ENCODE measurements at places on chromosomes 2 and 18.
A peak's percentile ranks its signal among the peaks of the same experiment; 100 is the strongest.

- DNase-seq: no peak
Measured at GRCh38 chr2:190470256-190470826, 62.2 kb downstream of the MFSD6 start.

GRCh38 chr2:7226501-7226900 is 309.3 kb downstream of the RNF144A start:
- no peak for DNase-seq

- no peak for DNase-seq
Measured at GRCh38 chr2:227267410-227268115, 57.5 kb upstream of the MFF start.

- DNase-seq: no peak
Measured at GRCh38 chr2:69582582-69583176, 60.9 kb downstream of the AAK1 start.

- no peak for DNase-seq
Measured at GRCh38 chr2:83238111-83238510, 1221.0 kb downstream of the SUCLG1 start.

DNA sequence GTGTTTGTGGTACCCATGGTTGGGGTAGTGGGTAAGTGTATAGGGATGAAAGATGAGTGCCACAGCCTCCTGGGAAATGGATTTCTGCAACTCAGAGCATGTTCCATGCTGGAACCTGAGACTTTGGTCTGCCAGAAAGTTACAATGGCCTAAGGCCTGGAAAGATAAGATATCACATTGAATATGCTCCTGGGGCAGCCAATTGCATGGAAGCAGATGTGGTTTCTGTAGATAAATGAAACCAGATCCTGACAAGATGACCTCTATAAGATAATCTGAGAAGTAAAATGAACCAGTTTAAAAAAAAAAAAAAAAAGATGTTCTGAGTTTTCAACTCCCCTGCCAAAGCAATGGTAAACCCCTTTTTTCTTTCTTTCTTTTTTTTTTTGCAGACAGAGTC is 91.4 kb upstream of the NCK2 start:
- no peak for DNase-seq

GRCh38 chr2:212667751-212668316 is 129.2 kb upstream of the ERBB4 start:
- DNase-seq: no peak

GRCh38 chr2:100453853-100454252 is 16.4 kb upstream of the NMS start:
- DNase-seq: no peak

DNA sequence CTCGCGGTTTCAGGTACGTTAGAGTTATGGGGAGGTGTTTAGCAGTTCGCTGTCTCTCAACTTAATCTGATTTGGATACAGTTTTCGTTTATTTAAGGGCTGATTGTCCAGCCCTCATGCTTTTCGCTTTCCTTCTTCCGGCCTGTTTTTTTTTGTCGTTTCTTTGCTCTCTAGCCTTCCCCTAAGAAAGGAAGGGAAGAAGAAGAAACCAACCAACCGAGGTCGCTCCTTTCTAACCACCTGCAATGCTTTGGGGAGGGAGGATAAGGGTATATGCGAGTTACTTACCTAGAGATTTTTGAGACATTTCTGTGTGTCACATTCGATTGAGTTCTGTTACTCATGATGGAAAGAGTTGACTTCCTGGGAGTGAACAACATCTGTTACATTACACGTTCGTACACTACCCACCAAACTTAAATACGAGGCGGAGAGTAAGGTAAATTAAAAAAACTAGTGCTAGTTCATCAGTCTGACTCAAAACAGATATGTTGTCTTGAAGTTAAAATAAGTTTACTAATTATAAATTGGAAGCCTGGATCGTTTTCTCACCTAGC is 918 bp downstream of the EIF5B start:
- DNase-seq: peak; percentile 19

- no peak for DNase-seq
Measured at GRCh38 chr2:178204977-178205376, 10.7 kb downstream of the OSBPL6 start.

- DNase-seq: no peak
Measured at GRCh38 chr2:130380096-130380934, 24.5 kb downstream of the PTPN18 start.

GRCh38 chr2:197216361-197216979 is 94.1 kb downstream of the ANKRD44 start:
- no peak for DNase-seq

- DNase-seq: no peak
Measured at GRCh38 chr18:79924814-79925731, 26.4 kb downstream of the SLC66A2 start.

- DNase-seq: no peak
Measured at GRCh38 chr2:192379736-192380135, 185.0 kb upstream of the TMEFF2 start.

- DNase-seq: peak; percentile 66
Measured at GRCh38 chr2:202307690-202308089, 42.1 kb downstream of the NOP58 start.

- no peak for DNase-seq
Measured at GRCh38 chr2:151032741-151033191, 228.9 kb downstream of the RBM43 start.

DNA sequence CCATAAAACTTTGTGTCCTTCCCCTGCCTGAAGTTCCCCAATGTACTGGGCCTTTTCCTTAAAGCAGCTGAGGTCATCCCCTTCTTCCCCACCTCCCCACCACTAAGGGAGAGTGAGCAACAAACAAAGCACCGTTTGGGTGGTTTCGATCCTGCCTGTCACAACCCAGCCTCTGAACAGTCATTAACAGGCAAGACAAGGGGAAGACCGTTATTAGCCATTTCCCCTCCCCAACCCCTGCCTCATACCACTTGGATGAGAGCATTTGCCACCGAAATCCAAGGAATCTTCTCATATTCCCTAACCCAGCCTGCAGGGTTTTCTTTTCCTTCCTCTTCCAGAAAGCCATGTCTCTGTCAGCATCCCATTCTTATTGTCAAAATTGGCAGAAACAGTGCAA is 65.6 kb downstream of the STRADB start:
- no peak for DNase-seq

- DNase-seq: no peak
Measured at GRCh38 chr2:238528953-238529781, 102.4 kb downstream of the ASB1 start.

GRCh38 chr2:224302952-224303351 is 99.0 kb downstream of the FAM124B start:
- DNase-seq: no peak

- DNase-seq: no peak
Measured at GRCh38 chr2:132814651-132815050, 144.6 kb upstream of the LYPD1 start.

- DNase-seq: no peak
Measured at GRCh38 chr18:12032786-12033642, 51.7 kb downstream of the IMPA2 start.

DNA sequence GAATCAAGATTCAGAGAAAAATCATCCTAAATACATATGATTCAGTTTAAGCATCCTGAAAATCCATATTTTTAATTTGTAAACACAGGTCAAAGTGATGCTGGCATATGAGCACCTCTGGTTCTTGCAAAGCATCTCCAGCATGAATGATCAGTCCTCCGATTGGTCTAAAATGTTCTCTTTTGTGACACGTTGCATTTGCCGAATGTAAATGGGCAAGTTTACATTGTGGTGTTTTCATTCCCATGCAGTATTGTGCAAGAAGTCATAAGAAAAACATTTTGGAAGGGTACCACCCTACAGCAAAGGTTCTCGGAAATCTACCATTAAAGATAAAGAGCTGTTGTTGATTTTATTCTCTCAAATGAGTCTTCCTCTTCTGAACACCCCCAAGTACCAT is 108.0 kb upstream of the UNC80 start:
- DNase-seq: no peak

GRCh38 chr2:20089715-20090464 is 38.5 kb upstream of the LAPTM4A start:
- no peak for DNase-seq

GRCh38 chr18:37565977-37566478 is 430 bp upstream of the CELF4 start:
- peak; percentile 77 for DNase-seq

DNA sequence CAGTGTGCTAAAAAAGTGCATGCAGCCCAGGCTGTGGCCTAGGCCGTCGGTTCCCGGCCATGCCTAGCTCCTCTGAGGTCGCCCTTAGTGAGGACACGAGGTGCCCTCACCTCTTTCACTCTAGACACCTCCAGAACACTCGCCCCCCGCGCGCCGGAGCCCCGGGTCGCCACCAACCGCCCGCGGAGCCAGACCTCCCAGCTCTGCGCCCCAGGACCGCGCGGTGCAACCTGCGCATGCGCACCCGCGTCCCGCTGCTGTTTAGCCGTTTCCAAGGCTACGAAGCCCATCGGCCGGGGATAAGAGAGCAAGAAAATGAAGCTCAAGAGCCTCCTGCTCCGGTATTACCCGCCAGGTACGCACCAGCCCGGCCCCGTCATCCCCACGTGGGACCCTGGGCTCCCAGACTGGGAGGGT is at the start of gene DAW1:
Gene DAW1 (plus strand): TSS at position 257 of the 417 bp plus-strand sequence. CDS start 59 bp downstream, at position 316.
- DNase-seq: peak; percentile 95

DNA sequence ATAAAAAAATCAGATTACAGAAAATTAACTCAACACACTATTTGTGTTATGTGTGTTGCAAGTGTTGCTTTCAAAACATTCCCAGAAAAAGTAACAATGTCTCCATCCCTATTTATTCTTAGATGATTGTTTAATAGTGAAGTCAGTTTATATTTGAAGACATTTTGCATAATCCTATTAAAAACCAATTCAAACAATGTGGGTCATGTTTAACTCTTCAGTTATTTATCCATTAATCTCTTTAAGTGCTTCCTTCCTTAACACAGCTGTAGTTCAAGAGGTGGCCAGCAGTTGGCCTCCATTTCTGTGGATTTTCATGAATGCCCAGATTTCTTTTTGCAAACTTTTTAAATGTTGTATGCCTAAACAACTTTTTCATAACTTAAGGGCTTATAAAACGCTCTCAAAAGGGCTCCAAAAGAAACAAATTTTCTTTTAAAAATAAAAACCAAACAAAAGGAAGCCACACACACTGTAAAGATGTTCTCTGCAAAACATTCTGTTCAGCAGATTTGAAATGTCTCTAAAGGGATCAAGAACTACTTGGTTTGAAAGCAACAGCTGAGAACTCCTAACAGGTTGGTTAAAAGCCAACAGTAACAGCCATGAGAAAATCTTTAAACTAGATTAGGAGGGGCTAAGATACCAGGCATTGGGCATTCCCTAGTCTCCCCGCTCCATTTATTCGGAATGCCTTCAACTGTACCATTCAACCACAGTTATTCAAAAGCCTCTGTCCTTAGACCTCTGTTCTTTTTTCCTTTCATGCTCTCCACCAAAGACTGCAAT is 71.5 kb downstream of the THADA start:
- DNase-seq: peak; percentile 28

GRCh38 chr18:45774065-45774521 is 50.1 kb downstream of the SLC14A1 start:
- no peak for DNase-seq

DNA sequence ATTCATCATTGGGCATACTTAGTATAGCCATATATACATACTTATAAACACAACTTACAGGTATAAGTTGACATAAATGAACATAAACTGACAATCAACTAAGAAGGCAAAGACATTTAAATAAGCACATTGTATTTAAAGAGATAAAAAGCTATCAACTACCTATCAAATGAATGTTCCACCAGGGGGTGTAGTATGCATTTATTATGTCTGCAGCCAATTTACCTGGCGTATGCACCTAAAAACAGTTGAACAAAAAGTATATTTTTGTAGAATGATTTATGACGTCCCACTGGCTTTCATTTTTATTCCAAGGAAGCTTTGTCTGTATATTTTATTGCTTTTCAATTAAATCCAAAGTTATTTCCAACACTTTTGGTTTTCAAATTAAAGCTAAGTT is 323.5 kb downstream of the AFF3 start:
- no peak for DNase-seq

- peak; percentile 84 for DNase-seq
Measured at GRCh38 chr2:179936654-179937053, 70.4 kb downstream of the CWC22 start.

DNA sequence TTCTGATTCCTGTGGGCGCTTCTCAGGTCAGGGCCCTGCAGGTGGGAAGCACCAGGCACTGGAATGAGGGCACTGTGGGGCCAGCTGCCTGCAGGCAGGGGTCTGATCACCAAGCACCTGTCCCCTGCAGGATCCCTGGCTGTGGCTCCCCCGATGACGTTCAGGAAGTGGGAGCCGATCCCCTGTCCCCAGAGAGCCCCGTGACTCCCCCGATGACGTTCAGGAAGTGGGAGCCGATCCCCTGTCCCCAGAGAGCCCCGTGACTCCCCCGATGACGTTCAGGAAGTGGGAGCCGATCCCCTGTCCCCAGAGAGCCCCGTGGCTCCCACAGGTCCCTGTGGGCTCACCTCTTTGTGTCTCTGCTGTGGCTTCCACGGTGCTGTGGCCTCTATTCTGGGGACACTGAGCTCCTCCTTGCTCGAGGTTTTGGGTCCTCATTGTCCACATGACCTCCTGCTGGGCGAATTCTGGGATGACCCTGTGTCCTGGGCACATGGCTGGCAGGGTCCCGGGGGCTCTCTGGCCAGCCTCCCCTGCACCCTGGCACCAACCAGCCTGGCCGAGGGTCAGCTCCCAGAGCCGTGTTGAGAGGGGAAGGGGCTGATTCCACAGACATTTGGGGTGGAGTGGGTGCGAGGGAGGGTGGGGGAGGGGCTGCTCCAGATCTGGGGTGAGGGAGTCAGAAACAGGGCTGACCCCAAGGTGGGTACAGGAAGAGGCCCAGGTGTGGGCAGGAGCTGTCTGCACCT is 4.8 kb downstream of the NEU4 start:
- DNase-seq: no peak

DNA sequence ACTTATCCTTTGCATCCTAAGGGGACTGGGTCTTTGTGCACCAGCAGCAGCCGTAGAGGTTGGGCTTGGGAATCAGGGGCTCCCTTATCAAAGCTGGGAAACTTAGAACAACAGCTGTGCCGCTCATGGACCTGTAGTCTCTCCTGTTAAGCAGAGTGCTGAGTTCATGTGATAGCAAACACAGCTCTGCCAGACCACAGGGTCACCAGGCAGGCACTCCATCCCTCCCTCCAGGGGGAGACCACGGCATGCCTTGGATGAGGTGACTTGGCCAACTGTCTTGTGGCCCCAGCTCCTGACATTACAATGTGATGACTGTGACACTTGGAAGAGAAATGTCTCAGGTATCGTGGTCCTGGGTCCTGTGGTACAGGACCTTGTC is 60.0 kb downstream of the DGKD start:
- no peak for DNase-seq

DNA sequence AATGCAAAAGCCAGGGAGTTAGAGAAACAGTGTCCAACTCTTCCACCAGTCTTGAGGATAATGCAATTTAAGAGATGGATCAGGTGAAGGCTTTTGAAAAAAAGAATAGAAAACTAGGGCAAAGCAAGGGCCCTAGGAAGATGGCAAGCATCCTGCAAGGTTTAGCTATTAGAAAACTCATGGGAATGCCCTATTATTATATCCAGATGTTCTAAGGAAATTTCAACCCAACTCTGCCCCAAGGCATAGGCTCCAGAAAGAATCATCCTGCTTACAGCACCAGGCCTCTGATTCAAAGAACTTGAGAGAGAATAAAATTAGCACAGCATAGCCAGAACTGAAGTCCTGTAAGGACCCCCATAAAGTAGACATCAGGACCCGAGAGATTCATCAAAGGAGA is 68.1 kb downstream of the EN1 start:
- DNase-seq: no peak

All from GM23338 (cell line).